ENCODE measurements at places on chromosomes 7 and 10.

DNA sequence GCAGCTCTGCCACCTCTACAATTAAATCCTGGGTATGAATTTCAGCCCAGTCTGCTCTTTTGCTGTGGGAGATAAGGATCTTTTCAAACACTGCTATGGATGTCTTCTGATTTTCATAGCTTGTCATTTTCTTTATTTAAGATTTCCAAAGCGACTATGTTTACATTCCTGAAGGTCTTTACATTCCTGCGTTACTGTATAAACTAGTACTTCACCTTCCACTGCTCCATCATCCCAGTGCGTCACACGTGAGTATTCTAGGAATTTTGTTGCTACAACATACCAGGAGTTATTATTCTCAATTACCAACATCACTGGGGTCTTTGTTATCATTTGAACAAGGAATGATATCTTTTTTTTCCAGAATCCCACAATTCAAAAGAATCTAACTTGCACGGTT lies 944.7 kb downstream of the SORCS3 start:
- DNase-seq, result no peak
- no peak overlapping the region for H3K27ac ChIP-seq
- peaks cover 2% of the 10 kb centered on the region for H3K4me1 ChIP-seq

- no peak overlapping the region for H3K4me3 ChIP-seq
- no peak for DNase-seq
- H3K27me3 ChIP-seq, result no peaks in the 10 kb centered on the region
- no peak overlapping the region for H3K27ac ChIP-seq
- no peaks in the 10 kb centered on the region for H3K4me1 ChIP-seq
- H3K36me3 ChIP-seq, result no peaks in the 10 kb centered on the region
These were observed 6.6 kb upstream of the ZNF786 start for GRCh38 chr7:149097088-149097487.

DNA sequence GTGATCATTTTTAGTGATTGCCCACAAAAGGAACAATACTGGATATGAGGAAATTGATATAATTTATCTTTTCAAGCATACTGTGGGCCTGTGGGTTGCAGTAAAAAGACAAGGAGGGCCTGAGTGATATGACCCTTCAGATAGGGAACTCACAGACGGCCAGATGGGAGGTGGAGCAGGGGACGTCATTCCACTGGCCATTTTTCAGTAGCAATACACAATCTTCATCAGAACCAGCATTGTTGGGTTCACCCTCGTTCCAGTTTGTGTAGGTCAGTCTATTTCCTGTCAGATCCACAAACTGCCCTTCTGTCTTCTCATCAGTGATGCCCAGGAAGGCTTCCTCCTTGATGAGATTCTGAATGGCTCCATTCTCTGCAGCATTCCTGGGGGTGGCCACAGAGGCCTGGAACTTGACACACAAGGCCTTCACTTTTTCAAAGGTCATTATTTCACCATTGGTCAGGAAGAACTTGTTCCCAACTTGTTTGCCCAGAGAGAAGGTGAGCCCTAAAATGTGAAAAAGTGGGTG lies 4.5 kb downstream of the MBL2 start:
- H3K36me3 ChIP-seq, result no peaks in the 10 kb centered on the region
- no peak overlapping the region for H3K4me3 ChIP-seq
- no peak for DNase-seq
- no peaks in the 10 kb centered on the region for H3K4me1 ChIP-seq
- no peak overlapping the region for H3K27ac ChIP-seq
- no peaks in the 10 kb centered on the region for H3K27me3 ChIP-seq

DNA sequence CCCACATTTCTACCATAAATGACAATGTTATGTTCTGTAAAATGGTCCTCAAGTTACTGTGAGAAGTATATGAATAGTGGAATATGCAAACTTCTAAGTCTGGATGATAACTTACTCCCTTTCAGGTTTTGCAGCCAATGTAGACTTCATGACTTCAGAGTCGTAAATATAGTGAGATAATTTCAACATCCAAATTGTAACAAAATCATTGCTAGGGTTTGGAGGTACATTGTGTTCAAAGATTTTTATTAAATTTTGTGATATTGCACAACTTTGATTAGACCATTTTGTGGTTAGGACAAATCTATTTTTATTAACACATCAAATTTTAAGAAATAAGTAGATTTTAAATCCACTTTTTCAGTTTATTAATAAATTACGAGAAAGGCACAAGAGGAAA lies 270.3 kb downstream of the RNLS start:
- H3K27ac ChIP-seq, result no peak overlapping the region
- no peak for DNase-seq
- H3K36me3 ChIP-seq, result no peaks in the 10 kb centered on the region
- H3K4me3 ChIP-seq, result no peak overlapping the region
- H3K4me1 ChIP-seq, result no peaks in the 10 kb centered on the region
